Kidney epithelial cell (primary cell): ENCODE measurements at places on chromosomes 5 and 9. TPM values are rescaled to one million over a fixed set of nuclear protein-coding genes. Genes with fewer than 3 reads are reported as not detected.

The ANKRD31 gene
- total RNA-seq, result 0.07 and 0.21 TPM in 2 replicates

The THOC3 gene
- total RNA-seq, result 41.6 and 44.2 TPM in 2 replicates

The IFNA21 gene
- not detected in 2 replicates for total RNA-seq

The ZNG1E gene
- 34.8 and 38.9 TPM in 2 replicates for total RNA-seq

The SPATA31C1 gene
- total RNA-seq, result not detected in 2 replicates

The RAPGEF1 gene
- total RNA-seq, result 43.5 TPM in 2 replicates

The LPAR1 gene
- total RNA-seq, result 4.6 and 6.4 TPM in 2 replicates

The TICAM2 gene
- 0.55 and 2.3 TPM in 2 replicates for total RNA-seq

The FBXW11 gene
- total RNA-seq, result 52.8 and 75.1 TPM in 2 replicates

The ARL10 gene
- total RNA-seq, result 8.8 and 18.5 TPM in 2 replicates

The FAM169A gene
- total RNA-seq, result 16.3 and 18.8 TPM in 2 replicates

The PGM5 gene
- 0.79 and 1.2 TPM in 2 replicates for total RNA-seq

The GALNT10 gene
- 27.6 and 28.8 TPM in 2 replicates for total RNA-seq

The PPP2R2B gene
- 0.62 and 1.2 TPM in 2 replicates for total RNA-seq

The CCL27 gene
- total RNA-seq, result not detected in 2 replicates

The LCN9 gene
- total RNA-seq, result not detected in 2 replicates

The TBCA gene
- 195 and 233 TPM in 2 replicates for total RNA-seq

The HACD4 gene
- total RNA-seq, result 0.46 and 0.62 TPM in 2 replicates

The TAF11L10 gene
- total RNA-seq, result not detected in 2 replicates

The CNTNAP3 gene
- 2.5 and 2.8 TPM in 2 replicates for total RNA-seq

The SLC35D2 gene
- total RNA-seq, result 49.5 and 50.4 TPM in 2 replicates

The NXNL2 gene
- 0.55 and 4.3 TPM in 2 replicates for total RNA-seq
